ENCODE measurements at places on chromosomes 7 and 10. TPM values are rescaled to one million over a fixed set of nuclear protein-coding genes. Genes with fewer than 3 reads are reported as not detected.

DNA sequence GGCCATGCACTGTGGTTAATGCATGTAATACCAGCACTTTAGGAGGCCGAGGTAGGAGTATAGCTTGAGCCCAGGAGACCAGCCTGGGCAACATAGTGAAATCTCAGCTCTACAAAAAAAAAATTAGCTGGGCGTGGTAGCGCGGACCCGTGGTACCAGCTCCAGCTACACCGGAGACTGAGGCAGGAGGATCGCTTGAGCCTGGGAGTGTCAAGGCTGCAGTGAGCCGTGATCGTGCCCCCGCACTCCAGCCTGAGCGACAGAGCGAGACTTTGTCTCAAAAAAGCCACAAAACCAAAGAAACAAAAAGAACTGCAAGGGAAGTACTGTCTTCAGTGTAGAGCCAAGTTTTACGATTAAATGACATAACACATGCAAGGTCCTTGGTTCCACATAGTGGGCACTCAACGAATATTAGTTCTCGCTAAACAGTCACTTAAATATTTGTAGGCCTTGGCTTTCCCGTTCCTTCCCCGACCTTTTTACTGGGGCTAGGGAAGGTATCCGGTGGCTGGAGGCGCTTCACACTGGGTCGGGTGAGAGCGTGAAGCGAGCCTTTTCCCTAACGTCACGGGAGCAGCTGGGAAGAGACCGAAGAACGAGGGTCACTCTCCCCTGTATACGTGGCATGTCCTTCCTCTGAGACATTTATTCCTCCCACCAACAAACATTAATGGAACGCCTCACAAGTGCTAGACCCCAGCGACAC, 993 bp upstream of the SND1 start:
- DNase-seq, result peak; percentile 1

Gene CYREN
- 51.1 TPM for total RNA-seq

DNA sequence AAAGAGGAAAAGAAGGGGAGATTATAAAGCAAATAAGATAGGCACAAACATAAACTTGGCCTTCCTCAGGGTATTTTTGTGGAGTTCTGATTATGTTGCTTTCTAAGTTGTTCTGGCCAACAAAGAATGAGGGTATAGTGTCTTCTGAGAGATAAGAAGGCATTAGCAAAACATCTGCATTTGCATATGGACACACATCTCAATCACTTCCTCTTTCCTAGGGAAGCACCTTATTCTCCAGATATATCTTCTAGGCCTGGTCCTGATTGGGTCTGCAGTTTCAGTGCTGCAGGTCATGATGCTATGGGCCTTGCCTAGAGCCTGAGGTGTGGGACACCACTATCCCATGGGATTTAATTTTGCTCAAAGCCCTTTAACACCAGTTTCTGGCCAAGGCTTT, 308.8 kb upstream of the PHYHIPL start:
- DNase-seq, result no peak

Gene UTF1
- total RNA-seq, result not detected

GRCh38 chr10:555682-556350, 133.7 kb downstream of the DIP2C start:
- no peak for DNase-seq

- no peak for DNase-seq
These were observed 45.0 kb downstream of the SHH start for GRCh38 chr7:155766966-155767916.

Gene GDF2
- total RNA-seq, result not detected

GRCh38 chr7:86733783-86734182, 90.1 kb downstream of the GRM3 start:
- no peak for DNase-seq

Gene FFAR4
- total RNA-seq, result not detected

DNA sequence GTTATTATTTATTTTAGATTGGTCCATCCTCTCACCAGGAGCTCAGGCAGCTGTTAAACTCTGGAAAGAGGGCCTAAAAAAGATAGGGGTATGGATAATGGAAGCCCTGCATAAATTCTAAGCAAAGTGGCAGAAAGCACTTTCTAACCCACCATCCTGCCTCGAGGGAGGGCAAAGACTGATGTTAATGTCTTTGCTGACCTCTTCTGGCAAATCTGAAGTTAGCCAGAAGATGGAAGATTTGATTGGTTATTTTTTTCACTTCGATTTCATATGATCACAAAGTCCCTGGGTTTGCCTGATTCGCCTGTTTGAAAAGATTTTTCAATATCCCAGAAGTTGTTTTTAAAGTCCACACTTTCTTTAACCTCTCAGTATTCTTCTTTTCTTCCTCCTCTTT, 24.8 kb downstream of the OR9A2 start:
- no peak for DNase-seq

DNA sequence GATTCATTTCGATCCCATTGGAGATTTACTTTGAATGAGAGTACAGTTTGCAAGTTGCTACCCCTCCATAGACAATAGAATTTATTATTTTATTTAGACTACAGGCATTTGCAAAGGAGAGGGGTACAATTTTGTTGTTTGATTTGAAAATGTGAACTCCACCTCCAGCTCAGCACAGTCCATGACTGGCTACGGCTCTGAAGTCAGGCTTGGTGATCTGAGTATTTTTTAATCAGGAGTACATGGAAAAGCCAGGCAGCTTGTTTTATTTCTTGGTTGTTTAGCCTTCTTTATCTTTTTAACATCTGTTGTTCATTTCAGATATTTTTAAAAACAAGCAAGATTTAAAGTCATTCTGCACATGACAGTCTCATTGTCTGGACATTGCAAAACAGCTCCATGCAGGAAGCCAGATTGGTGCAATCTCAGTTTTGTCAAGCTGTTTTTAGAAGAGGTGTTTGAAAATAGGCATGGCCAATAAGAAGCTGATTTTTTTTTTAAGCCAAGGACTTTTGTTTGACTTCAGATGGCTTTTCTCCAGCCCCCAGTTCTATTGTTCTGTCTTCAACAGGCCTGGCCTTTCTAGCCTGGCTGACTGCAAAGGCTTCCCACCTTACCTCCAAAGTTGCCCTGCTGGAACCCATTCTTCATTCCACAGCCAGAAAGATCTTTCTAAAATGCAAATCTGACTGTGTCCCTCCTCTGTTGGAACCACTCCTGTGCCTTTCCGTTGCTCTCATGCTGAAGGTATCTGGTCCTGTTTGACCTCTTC, 12.2 kb downstream of the PLXDC2 start:
- DNase-seq, result no peak

Gene SPDYE2B
- not detected for total RNA-seq

Gene SFTPA1
- total RNA-seq, result not detected

DNA sequence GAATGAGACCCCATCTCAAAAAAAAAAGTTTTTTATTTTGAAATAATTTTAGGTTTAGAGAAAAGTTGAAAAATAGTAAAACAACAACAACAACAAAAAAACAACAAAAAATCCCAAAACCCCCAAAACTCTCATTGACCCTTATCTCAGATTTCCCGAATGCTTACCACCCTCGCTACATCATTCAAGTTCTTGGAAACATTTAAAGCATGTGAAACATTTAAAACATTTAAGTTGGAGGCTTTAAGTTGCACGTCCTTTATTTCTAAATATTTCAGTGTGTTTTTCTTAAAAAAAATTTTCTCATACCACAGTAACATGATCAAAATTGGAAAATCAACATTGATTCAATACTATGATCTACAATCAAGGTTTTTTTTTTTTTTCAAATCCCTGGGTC, 382 bp upstream of the ARMS2 start:
- DNase-seq, result no peak

DNA sequence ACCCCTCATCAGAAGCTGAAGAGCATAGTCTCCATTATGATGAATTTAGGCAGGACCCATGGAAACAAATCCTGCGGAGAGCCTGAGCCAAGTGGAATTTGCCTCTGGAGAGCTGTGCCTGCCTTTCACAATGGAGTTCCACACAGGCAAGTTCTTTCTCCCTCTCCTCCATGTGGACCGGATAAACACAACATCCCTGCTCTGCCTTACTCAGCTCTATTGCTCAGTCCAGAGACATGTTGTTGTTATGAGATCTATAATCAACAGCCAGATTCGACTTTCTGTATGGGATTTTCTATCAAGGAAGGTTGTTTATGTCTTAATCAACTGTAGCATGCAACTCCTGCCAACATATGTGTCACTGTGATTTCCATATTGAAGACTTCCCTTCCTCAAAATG, 59.5 kb upstream of the ELMO1 start:
- DNase-seq, result no peak

DNA sequence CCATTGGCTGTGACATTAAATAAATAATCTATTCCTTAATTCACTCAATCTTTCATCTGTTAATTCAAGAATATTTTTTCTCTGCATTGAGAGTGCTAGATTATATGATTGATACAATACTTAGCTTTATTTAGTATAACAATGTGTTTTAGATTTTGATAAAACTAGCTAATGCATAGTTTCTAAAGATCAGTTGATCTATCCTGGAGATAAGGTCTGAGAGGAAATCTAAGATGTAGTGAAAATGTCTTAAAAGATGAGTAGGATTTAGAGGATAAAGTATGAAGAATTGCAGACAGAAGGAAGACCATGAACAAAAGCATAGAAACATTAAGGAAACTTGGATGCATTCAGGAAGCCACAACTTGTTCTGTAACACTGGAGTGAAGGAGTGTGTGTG, 110.3 kb downstream of the ETV1 start:
- no peak for DNase-seq

DNA sequence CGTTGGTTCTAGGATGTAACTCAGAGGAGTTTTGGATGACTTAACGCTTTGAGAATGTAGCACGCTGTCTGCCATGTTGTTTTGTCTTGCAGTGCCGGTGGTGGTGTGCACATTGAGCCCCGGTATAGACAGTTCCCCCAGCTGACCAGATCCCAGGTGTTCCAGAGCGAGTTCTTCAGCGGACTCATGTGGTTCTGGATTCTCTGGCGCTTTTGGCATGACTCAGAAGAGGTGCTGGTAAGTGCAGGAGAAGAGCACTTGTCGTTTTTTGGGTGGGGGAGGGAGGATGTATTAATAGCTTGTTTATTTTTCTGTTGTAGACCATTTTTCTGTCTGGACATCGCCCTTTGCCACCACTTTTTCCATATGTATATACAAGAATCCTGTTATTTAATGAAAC, 6.3 kb downstream of the NDUFB2 start:
- no peak for DNase-seq

DNA sequence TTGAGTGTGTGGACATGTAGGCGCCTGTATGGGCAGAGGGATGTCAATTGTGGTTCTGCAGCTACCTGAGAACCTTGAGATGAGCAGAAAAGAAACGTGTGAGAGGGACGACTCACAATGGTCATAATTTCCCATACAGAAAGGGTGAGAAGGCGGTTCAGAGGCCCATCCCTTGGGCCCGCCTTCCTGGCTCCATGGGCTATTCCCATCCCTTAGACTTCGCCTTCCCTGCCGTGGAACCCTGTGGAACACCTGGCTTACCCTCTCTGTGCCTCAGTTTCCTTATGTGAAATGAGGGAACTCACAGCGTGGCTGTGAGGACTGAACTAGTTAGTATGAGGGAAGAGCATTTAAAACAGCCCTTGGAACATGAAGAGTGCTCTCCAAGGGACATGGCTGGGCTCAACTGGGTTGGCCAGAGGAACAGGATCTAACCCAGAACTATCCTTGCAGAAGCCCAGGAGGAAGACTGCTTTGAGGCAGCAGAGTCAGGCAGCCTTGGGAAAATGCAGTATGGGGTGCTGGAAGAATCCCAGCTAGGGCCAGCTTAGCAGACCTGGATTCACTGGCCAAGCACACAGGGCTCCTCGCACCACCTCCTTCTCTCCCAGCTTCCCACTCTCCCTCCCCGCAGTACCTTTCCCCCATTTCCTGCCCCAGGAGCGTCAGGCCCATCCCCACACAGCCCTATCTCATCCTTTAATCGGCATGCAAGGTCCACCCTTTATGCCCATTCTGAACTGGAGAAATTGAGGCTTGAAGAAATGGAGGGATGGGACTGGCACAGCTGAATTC, 11.1 kb upstream of the ZMIZ1 start:
- no peak for DNase-seq

DNA sequence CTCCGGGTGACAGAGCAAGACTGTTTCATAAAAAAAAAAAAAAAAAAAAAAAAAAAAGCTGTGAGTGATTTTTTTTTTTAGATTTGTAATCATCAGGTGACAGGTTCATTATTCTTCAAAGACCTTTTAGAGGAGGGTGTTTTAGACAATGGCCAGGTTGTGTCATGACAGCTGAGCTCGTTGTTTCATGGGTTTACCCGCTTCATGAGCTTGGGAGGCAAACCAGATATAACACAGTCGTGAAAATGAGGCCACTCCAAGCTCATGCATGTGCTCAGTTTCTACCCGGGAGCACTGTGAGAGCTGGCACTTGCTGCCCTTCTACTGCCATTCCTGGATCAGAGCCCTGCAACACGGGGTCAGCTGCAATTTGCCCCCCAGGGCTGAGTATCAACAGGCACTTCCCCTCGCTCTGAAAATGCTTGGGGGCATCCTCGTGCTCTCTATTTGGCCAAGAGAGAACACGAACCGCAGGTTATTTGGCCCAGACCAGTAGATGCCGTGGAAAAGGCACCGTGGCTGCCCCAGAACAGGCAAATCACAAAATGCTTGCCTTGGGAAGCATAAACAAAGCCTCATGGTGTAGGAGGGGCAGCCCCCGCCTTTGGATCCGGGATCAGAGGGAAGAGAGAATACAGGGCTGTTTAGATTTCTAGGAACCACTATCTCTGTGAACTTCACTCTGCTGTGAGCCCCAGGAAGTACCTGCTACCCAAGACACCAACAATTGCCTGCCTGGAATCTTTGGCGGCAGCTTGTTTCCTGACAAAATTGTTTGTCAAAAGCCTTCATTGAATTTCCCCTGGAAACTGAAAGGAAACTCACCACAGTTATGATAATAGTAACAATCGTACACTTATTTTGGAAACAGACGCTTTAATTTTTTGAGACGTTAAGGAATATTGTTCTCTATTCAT, 371.0 kb downstream of the FRMD4A start:
- DNase-seq, result no peak

- no peak for DNase-seq
These were observed 110.3 kb downstream of the KAT6B start for GRCh38 chr10:74936577-74937265.

- DNase-seq, result peak; percentile 69
These were observed at the start of gene FAM53B for GRCh38 chr10:124744102-124745050. TSS of gene FAM53B (minus strand) at chr10:124744378. CDS start at chr10:124706713, 37,665 bp downstream.

- no peak for DNase-seq
These were observed 278.8 kb downstream of the TNS3 start for GRCh38 chr7:47303014-47303694.

DNA sequence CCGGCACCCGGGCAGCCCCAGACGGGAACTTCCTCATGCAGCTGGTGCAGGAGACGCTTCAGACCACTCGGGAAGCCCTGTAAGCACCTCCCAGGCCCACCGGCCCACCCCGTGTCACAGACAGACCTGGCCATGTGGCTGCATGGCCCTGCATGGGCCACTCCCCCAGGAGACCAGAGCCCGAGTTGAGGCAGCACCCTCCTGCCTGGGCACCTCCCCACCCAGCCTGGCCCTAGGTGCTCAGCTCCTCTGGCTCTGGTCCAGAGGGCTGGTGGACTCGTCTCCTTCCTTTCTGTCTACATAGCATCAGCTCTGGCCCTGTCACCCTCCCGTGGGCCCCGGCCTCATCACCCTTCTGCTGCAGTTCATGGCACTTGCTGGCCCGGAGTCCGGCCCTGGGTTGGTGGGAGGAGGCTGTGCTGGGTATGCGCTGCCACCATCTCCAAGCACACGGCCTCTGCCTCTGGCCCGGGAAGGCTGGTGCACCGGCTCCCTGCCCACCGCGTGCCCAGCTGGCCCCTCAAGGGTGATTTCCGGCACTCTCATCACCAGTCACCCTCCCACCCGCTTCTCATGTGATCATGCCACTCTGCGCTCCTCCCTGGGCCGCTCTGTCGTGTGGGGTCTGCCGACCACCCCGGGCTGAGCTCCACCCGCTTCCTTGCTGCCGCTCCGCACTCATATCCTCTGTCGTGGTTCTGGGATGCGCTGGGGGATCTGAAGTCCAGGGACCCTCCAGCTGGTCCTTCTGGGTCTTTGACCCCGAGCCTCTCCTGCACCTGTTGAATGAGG, 53.1 kb upstream of the DPYSL4 start:
- no peak for DNase-seq

Gene GRID2IP
- total RNA-seq, result 2.6 TPM

Gene CFAP70
- 6.7 TPM for total RNA-seq
